ENCODE measurements at places on chromosomes 11 and 22. TPM values are rescaled to one million over a fixed set of nuclear protein-coding genes. Genes with fewer than 3 reads are reported as not detected.

CD248 gene
- total RNA-seq = 41.3 TPM

BTBD18 gene
- 0.18 TPM for total RNA-seq

DNA sequence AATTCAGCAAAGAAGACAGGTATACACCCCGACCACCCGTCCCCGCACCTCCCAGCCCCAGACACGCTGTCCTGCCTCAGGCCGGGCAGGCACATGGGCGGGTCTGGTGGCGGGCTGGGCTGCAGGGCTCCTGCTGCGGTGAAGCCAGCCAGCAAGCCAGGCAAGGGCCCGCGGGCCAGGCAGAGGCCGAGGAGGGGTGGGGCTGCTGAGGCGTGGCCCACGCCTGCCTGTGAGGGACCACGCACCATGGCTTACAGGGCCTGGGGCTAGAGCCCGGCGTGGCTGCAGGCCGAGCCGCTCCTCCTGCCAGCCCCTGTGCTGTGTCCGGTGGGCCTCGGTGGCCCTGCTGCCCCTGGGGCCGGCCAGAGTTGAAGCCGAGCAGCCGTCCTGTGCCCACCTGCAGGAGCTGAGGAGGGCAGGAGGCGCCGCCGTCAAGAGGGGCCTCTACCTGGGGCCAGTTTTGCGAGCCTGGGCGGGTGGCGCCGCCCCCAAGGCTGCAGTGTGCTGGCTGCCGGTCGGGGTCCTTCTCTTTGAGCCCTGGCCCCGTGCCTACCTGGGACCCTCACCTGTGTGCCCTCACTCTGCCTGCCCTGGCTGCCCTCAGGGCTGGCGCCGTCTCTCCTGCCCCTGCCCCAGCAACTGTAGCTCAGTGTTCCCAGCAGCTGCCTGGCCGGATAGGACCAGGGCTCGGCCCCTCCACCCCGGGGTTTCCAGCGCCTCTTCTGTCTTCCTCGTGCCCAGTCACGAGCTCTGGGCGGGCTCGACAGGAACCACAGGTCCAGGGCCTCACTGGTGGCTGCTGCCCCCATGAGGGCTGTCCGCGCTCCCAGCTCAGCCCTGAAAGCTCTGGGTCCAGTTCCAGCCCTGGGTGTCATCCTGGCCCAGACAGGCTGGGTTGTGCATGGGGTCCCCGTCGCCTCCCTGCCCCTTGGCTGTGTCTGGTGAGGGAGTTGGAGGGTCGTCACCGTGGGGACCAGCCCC is 38.4 kb downstream of the MOB2 start:
- no peaks in the 10 kb centered on the region for H3K36me3 ChIP-seq
- H3K4me1 ChIP-seq = no peaks in the 10 kb centered on the region
- peaks cover 3% of the 10 kb centered on the region for H3K27me3 ChIP-seq
- no peak overlapping the region for H3K27ac ChIP-seq

DNA sequence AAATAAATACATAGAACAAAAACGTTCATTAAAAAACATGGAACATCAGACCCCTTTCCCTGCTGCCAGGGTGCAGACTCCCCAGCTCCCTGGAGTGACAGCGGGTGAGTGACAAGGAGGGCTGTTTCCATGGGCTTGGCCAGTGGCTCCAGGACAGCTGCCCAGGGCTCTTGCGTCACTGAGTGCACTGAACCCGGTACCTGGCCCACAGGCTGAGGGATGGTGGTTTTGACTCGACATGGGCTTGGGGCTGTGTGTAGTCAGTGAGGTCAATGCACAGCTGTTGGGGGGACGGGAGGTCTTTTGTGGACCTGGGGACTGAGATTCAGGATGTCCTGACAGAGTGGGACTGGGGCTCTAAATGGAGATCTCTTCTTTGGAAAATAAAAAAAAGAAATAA is 142.1 kb upstream of the B3GAT1 start:
- no peak overlapping the region for H3K4me3 ChIP-seq
- H3K27me3 ChIP-seq = peaks cover 26% of the 10 kb centered on the region
- no peaks in the 10 kb centered on the region for H3K4me1 ChIP-seq
- no peak for DNase-seq
- no peaks in the 10 kb centered on the region for H3K36me3 ChIP-seq

DNA sequence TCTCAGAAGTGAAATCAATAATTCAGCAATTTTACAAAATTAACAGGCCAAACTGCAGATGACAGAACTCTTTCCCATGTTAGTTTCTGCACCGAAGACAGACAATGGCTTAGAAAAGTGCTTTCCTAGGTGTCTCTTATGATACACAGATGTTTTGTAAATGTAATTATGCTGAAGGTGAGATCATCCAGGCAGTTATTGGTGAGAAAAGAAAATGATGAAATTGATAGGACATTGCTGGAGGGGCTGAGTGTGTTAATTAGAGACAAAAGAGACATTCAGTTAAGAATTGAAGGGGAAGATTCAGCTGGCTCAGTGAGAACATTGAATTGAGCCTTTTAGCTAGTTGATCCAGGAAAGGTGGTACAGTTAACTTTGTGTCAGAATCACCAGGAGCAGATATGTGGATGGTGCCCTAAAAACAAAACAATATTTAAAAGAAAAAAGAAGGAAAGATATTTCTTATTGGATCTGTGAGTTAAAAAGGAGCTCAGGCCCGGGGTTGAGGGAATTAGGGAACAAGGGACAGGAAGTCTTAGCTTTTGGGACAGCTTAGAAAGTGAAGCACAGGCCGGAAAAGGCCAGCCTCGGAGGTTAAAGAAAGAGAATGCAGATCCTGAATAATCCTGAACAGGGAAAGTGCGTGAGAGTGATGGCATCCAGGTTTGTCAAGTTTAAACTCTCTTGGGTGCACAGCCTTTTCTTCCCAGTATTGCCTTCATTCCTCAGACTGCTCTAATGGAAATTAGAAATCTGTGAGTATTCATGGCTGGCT is 16.9 kb downstream of the ARHGAP42 start:
- H3K36me3 ChIP-seq = no peaks in the 10 kb centered on the region
- H3K4me3 ChIP-seq = no peak overlapping the region

DNA sequence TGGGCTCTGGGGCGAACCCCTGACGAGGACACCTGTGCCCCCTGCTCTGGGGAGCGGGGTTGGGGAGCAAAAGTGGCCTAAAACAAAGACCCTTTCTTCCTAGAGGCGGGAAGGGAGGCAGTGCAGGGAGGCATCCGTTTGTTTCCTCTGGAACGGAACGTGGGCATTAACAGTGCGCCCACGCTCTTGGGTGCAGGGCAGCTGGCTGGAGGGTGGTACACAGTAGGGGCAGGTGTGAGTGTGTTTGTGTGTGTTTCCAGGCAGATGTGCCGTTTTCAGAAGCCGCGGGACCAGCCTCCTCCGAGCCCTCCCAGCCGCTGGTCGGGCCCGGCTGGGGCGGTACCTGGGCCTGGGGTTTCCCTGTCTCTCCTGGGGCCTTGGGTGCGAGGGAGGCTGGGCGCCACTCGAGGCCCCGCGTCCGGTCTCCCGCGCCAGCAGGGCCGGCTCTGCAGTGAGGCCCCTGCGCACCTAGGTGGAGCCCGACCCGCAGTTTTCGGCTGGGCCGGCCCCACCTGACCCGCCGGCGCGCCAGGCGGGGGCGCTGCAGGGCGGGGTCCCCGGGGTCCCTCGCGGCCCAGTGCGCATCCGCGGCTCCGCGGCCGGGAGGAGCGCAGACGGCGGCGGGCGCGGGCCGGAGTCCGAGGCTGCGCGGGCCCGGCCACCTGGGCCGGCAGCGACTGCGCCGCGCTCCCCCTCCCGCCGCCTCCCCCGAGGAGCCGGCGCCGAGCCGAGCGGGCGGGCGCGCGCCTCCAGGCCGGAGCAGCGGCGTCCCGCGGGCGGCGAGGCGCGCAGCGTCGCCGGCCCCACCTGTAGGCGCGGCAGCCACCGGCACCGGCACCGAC is 1252.7 kb downstream of the BRD1 start:
- H3K4me1 ChIP-seq = peaks cover 2% of the 10 kb centered on the region
- no peak overlapping the region for H3K27ac ChIP-seq
- H3K36me3 ChIP-seq = peaks cover 20% of the 10 kb centered on the region
- peak overlapping the region; percentile 47 for H3K4me3 ChIP-seq

DNA sequence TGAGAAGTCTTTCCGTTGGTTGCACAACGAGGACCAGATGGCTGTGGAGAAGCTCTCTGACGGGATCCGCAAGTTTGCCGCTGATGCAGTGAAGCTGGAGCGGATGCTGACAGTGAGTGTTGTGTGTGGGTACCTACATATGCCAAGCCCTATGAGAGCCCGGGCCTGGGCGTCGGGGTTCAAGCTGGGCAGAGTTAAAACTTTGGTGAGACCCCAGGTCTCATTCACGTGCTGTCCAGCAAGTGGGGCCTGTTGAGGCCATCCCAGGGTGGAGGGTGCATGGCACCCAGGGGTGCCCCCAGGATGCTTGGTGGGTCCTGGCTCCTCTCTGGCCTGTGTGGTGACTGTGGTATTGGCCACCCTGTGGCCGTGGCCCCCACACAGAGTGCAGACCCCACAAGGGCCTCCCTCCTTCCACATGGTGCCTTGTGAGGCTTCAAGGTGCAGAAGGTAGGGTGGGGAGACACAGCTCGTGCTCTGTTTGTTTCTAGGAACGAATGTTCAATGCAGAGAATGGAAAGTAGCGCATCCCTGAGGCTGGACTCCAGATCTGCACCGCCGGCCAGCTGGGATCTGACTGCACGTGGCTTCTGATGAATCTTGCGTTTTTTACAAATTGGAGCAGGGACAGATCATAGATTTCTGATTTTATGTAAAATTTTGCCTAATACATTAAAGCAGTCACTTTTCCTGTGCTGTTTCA is 12.8 kb downstream of the GATD1 start:
- H3K36me3 ChIP-seq = no peaks in the 10 kb centered on the region
- H3K27me3 ChIP-seq = no peaks in the 10 kb centered on the region
- H3K27ac ChIP-seq = no peak overlapping the region
- DNase-seq = no peak

KCNJ4 gene
- not detected for total RNA-seq

GRCh38 chr22:25346859-25347751 is 127.7 kb downstream of the CRYBB2 start:
- H3K27me3 ChIP-seq = no peaks in the 10 kb centered on the region
- no peak overlapping the region for H3K27ac ChIP-seq
- DNase-seq = no peak
- no peak overlapping the region for H3K4me3 ChIP-seq
- no peaks in the 10 kb centered on the region for H3K4me1 ChIP-seq

NTM gene
- total RNA-seq = not detected

- H3K36me3 ChIP-seq = no peaks in the 10 kb centered on the region
- H3K27ac ChIP-seq = no peak overlapping the region
- no peak for DNase-seq
- H3K27me3 ChIP-seq = peaks cover 62% of the 10 kb centered on the region
- H3K4me1 ChIP-seq = no peaks in the 10 kb centered on the region
- no peak overlapping the region for H3K4me3 ChIP-seq
Observed at GRCh38 chr22:49284056-49284784, 543.5 kb downstream of the BRD1 start.

DNA sequence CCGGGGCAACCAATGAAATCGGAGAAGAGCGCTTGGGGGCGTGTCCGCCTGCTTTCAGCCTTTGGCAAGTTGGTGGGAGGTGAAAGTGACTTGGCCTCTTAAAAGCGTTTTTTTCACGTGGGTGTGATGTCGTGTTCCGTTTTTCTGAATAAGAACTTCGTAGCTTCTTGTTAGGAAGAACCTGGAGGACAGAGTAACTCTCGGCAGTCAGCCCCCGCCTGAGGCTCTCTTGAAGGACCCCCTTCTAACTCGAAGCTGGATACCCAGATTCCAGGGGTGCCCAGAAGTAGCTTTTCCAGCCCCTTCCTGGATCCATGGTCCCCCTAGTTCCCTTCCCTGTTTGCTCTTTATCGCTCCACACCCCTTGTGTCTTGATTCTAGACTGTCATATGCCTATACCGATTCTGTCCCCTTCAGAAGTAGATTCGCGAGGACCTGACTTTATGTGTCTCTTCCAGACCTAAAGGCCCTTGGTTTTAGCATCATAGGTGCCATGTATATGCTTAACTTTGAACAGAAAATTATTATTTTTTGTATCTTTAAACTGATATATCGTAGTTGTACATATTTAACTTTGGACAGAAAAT is 915 bp upstream of the OSBP start:
- peaks cover 22% of the 10 kb centered on the region for H3K4me1 ChIP-seq
- peak overlapping the region; percentile 96 for H3K4me3 ChIP-seq
- peaks cover 18% of the 10 kb centered on the region for H3K36me3 ChIP-seq
- H3K27me3 ChIP-seq = no peaks in the 10 kb centered on the region
- DNase-seq = no peak
- peak overlapping the region; percentile 98 for H3K27ac ChIP-seq

DNA sequence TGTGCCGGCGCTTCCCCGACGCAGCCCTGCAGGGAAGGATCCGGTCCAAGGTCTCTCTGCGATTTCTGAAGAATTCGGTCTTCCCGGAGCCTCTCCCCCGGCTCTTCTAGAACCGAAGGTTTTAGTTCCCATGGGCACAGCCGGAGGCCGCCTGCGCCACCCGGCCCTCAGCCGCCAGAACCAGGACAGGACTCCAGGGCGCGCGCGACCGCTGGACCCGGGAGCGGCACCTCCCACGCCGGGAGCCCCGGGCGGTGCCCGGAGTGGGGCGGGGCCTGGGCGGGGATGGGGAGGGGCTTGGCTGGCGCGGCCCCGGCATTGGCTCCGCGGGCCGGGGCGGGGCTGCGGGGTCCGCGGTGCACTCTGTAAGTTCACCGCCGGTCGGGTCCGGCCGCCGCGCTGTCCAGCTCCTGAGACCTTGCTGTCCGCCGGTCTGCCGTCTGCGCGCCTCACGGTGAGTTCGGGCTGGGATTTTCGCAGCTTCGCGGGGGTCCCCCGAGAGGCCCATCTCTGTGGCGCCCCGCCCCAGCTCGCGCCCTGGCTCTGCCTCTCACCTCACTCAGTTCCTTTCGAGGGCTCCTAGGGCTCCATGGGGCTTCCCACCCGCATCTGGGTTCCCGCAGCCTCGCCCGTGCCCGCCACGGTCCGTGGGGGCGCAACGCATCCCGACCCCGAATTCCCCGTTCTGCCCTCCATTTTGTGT is at the start of gene CDC42EP2:
Gene CDC42EP2 (plus strand): TSS at position 366 of the 703 bp plus-strand sequence. CDS start 6,033 bp downstream, outside the sequence.
- H3K27me3 ChIP-seq = no peaks in the 10 kb centered on the region
- no peak within 1 kb of the TSS for H3K27ac ChIP-seq
- peak; percentile 76 for DNase-seq
- peak within 1 kb of the TSS; percentile 81 for H3K4me3 ChIP-seq

OR6T1 gene
- not detected for total RNA-seq

- no peak for DNase-seq
- H3K4me1 ChIP-seq = no peaks in the 10 kb centered on the region
- H3K36me3 ChIP-seq = no peaks in the 10 kb centered on the region
- H3K4me3 ChIP-seq = no peak overlapping the region
- peaks cover 1% of the 10 kb centered on the region for H3K27me3 ChIP-seq
- no peak overlapping the region for H3K27ac ChIP-seq
Observed at GRCh38 chr11:78332174-78332866, 85.3 kb downstream of the GAB2 start.

CASTOR1 gene
- total RNA-seq = 20.4 TPM

GRCh38 chr11:12137938-12138731 is 27.7 kb downstream of the MICAL2 start:
- H3K27ac ChIP-seq = no peak overlapping the region
- DNase-seq = no peak
- no peaks in the 10 kb centered on the region for H3K27me3 ChIP-seq
- peaks cover 47% of the 10 kb centered on the region for H3K4me1 ChIP-seq
- no peaks in the 10 kb centered on the region for H3K36me3 ChIP-seq

- H3K4me1 ChIP-seq = peaks cover 39% of the 10 kb centered on the region
- H3K4me3 ChIP-seq = peak overlapping the region; percentile 52
- no peak for DNase-seq
- no peaks in the 10 kb centered on the region for H3K36me3 ChIP-seq
- H3K27me3 ChIP-seq = peaks cover 68% of the 10 kb centered on the region
- H3K27ac ChIP-seq = no peak overlapping the region
Observed at GRCh38 chr11:124868331-124869274, 3.4 kb downstream of the ROBO3 start.

GRCh38 chr22:35315141-35315854 is 15.6 kb downstream of the TOM1 start:
- H3K4me3 ChIP-seq = no peak overlapping the region
- H3K27me3 ChIP-seq = no peaks in the 10 kb centered on the region
- no peak for DNase-seq
- peaks cover 40% of the 10 kb centered on the region for H3K4me1 ChIP-seq
- peaks cover 35% of the 10 kb centered on the region for H3K36me3 ChIP-seq
- H3K27ac ChIP-seq = no peak overlapping the region

NEFH gene
- total RNA-seq = 0.47 TPM
